ENCODE measurements at places on chromosomes 6 and 20. TPM values are rescaled to one million over a fixed set of nuclear protein-coding genes. Genes with fewer than 3 reads are reported as not detected.

KHDC1L gene
- not detected for total RNA-seq

CLDN20 gene
- total RNA-seq = not detected

SLC35D3 gene
- total RNA-seq = 0.13 TPM

SCRT2 gene
- total RNA-seq = not detected

DNA sequence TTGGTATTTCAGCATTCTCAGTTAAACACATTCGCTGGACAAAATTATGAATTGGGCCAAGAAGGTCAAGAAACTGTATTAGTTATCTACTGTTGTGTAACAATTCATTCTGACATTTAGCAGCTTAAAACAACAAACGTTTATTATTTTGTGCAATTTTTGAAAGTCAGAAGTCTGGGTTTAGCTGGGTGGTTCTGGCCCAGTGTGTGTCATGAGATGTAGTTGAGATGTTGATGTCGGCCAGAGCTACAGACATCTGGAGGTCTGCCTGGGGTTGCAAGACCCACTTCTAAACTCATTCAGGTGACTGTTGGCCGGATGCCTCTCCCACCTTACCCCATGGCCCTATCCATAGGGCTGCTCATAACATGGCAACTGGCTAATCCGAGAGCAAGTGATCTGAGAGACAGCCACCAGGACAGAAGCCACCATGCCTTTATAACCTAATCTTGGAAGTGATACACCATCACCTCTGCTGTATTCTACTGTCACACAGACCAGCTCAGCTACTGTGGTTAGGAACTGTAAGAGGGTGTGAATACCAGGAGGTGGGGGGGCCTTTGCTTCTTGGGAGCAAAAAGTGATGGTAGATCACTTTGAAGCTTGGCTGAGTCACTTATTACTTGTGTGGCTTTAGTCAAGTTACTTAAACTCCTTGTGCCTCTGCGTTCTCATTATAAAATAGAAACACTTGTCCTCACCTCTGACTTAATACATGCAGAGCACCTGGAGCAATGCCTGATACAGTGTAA is 217.0 kb upstream of the MYLIP start:
- H3K36me3 ChIP-seq = no peaks in the 10 kb centered on the region
- H3K27me3 ChIP-seq = peaks cover 7% of the 10 kb centered on the region
- no peak for DNase-seq
- peaks cover 39% of the 10 kb centered on the region for H3K4me1 ChIP-seq
- no peak overlapping the region for H3K27ac ChIP-seq
- H3K4me3 ChIP-seq = no peak overlapping the region

DNA sequence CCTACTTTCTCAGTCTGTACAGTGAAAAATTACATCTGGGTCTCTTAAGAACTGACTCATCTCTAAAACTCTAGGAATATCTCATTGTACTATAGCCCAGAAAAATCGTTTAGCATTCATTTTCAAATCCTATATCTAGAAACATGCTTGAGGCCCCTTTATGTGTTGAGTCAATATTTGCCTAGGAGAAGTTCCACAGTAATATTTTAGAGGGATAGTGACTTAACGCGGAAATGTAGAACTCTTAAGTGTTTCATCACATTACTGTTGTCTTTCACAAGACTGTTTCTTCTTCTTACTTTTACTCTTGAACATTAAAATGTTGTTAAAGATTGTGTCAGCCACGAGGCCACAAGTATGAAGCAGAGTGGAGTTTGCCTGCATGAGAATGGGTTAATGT is 23.0 kb upstream of the MYLIP start:
- H3K36me3 ChIP-seq = no peaks in the 10 kb centered on the region
- H3K27me3 ChIP-seq = no peaks in the 10 kb centered on the region
- H3K4me1 ChIP-seq = peaks cover 54% of the 10 kb centered on the region
- no peak overlapping the region for H3K27ac ChIP-seq

DNA sequence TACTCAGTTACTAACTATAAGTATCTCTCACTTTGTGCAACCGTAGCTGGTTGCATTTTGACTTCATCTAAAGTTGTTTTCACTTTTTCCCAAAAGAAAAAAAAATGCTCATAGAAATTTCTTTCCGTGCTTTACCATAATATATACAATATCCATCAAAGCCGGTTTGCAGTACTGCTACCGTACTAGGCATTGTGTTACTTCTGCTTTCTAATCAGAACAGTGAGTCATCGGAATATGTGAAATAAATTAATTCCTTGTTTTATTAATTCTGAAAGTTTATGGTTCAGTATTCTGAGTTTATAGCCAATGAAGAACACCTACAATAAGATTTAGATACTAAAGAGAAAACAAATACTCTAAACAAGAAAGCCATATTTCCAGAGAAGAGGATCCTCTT is 72.5 kb downstream of the TNFRSF21 start:
- DNase-seq = no peak
- H3K4me1 ChIP-seq = peaks cover 34% of the 10 kb centered on the region
- no peak overlapping the region for H3K4me3 ChIP-seq

- H3K27me3 ChIP-seq = peaks cover 3% of the 10 kb centered on the region
- no peak overlapping the region for H3K27ac ChIP-seq
- H3K4me1 ChIP-seq = peaks cover 5% of the 10 kb centered on the region
- no peak for DNase-seq
- H3K4me3 ChIP-seq = no peak overlapping the region
- H3K36me3 ChIP-seq = no peaks in the 10 kb centered on the region
Measured at GRCh38 chr20:46832555-46832954, 62.1 kb upstream of the EYA2 start.

RGS17 gene
- 2.6 TPM for total RNA-seq

- no peaks in the 10 kb centered on the region for H3K27me3 ChIP-seq
- peak overlapping the region; percentile 71 for H3K27ac ChIP-seq
- peaks cover 53% of the 10 kb centered on the region for H3K4me1 ChIP-seq
- no peaks in the 10 kb centered on the region for H3K36me3 ChIP-seq
- no peak overlapping the region for H3K4me3 ChIP-seq
Measured at GRCh38 chr6:14924126-14925024, 321.5 kb upstream of the JARID2 start.

ELOVL4 gene
- total RNA-seq = 6.2 TPM

GATA5 gene
- 3.8 TPM for total RNA-seq
